ENCODE measurements at places on chromosomes 16 and 17.

GRCh38 chr17:51685287-51685909 lies 425.1 kb downstream of the UTP18 start:
- DNase-seq, result no peak

DNA sequence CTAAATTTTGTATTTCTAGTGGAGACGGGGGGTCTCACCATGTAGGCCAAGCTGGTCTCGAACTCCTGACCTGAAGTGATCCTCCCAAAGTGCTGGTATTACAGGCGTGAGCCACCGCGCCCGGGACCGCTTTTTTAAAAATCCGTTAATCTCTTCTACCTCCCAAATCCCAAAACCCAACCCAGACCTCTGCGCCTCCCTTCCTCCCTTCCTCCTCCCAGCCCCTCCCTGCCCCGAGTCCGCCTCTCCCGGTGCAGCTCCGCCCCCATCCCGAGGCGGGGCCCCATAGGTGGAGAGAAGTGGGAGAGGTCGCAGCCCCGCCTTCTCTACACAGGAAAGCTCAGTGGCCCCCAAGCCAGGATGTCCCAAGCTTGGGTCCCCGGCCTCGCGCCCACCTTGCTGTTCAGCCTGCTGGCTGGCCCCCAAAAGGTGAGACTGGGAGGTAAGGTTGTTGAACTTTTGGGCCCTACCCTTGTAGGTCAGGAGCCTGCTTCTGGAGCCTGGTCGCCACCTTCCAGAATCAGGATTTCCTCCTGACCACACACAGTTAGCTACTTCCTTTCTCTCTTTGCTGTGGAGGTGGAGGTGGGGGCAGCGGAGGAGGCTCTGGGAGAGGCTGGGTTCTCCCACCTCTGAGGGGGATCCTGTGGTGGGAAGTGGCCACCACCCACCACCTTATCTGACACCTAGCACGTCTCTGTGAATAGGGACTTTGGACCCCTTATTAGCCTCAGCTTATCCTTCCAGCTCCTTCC lies at the start of gene TMEM92:
TSS of gene TMEM92 (plus strand) at position 325 of the 755 bp plus-strand sequence. CDS start at position 361, 36 bp downstream.
- DNase-seq, result peak; percentile 26

DNA sequence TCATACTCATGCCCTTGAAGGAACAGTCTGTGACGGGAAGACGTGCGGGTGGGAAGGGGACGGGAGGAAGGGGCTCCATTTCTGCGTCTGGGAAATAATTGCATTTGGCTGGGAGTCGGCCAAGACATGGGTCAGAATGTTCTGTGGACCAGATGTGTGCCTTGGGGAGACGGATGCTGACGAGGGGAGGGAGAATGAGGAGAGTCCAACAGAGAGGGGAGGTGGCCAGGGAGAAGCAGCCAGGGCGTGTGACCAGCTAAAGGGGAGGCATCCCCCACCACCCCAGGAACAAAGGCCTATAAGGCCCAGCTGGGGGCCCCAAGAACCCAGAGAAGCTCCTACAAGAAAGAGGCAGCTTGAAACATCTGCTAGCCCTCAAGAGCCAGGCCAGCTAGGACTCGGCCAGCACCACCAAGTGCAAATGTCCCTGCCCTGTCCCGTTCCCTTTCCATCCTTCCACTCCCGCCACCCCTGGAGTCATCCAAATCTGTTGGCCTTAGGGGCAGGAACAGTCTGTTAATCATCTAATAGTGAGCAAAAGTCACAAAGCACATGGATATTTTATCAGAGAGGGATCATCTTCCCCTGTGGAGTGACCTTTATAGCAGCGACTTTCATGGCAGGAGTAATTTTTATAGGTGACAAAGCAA lies 42.5 kb upstream of the BCO1 start:
- no peak for DNase-seq

DNA sequence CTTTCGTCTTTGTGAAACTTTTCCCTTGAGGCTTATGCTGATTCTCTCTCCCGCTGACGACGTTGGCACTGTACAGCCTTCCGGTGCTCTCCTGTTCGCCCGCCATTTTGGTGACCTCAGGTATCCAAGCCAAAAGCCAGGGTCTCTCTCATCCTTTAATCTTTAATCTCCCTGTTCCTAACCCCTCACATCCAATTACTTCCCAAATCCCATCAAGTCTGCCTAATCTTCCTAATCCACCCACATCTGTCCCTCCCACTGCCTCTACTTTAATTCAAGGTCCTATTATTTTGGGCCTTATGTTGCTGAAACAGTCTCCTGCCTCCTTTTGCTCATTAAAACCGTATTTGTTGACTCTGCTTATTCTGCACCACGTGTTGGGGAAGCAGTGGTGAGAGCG lies 7.3 kb downstream of the WRAP53 start:
- DNase-seq, result no peak

GRCh38 chr17:48322060-48322459 lies 108.0 kb downstream of the SKAP1 start:
- DNase-seq, result no peak

GRCh38 chr17:77733576-77734296 lies 224.8 kb upstream of the TNRC6C start:
- no peak for DNase-seq

DNA sequence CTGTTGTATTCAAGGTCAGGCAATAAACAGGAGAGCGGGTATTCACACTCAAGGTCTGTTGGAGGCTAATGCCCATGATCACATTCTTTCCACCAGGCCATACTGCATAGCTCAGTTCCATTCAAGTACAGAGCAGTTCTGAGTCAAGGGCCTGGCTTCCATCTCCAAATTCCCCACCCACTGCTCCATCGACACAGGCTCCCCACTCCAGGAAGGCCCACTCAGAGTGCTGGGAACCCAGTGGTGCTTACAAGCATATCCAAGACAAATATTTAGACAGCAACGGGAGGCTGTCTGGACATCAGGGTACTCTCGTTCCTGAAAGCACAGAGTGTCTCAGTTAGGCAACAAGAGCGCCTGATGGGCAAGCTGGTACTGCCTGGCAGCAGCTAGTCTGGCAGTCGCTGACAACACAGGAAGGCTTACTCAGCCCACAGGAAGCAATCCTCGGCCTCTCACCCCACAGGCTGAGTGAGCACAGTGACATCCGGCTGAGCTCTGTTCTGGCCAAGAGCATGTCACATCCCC lies 40.9 kb downstream of the RFFL start:
- no peak for DNase-seq

- DNase-seq, result no peak
Observed at GRCh38 chr16:23987443-23987842, 151.7 kb downstream of the PRKCB start.

DNA sequence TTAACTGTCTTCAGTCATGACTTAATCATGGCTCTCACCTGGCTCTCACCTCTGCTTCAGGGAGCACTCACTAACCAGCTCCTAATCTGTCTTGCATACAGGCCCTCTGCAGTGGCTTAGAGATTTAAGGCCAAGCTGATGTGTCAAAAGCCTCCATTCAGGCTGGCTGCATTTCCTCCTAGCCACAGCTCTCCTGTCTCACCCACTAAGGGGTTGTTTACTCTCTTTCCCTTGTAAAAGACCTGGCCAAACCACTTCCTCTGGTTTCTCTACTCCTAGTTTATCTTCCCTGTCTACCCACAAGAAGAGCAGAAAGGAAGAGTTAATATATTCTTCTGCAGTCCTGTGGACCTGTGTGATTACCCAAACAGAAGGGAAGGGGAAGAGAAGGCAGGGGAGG lies 9.3 kb upstream of the ASIC2 start:
- DNase-seq, result no peak

GRCh38 chr16:56532714-56533113 lies 12.9 kb upstream of the BBS2 start:
- DNase-seq, result no peak

DNA sequence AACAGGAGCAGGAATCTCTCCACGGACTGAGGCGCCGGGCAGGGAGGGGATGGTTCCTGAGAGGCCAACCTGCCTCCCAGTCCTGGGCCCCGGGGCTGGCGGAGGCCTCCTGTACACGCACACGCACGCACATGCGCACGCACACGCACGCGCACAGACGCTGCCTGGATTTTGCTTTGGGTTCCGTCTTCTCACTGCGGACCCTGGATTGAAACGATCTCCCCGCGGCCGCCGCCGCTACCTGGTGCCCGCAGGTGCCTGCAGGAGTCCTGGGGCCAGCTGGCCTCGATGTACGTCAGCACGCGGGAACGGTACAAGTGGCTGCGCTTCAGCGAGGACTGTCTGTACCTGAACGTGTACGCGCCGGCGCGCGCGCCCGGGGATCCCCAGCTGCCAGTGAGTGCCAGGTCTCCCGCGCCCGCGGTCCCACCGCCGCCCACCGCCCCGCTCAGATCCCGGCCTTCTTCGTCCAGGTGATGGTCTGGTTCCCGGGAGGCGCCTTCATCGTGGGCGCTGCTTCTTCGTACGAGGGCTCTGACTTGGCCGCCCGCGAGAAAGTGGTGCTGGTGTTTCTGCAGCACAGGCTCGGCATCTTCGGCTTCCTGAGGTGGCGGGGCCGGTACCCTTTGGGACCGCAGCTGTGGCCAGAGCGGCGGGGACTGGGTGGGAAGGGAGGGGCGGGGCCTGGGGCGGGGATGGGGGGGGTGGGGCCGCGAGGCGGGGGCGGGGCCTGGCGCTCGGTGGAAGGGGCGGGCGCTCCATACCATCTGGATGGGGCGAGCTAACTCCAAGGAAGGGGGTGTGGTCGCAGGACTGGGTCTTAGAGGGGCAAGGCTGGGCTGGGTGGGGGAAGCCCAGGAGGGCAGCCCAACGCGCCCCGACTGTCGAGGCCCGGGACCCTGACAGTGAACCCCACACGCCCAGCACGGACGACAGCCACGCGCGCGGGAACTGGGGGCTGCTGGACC lies 12.3 kb downstream of the CES4A start:
- DNase-seq, result peak; percentile 36

GRCh38 chr17:72511242-72511641 lies 390.4 kb downstream of the SOX9 start:
- DNase-seq, result no peak

DNA sequence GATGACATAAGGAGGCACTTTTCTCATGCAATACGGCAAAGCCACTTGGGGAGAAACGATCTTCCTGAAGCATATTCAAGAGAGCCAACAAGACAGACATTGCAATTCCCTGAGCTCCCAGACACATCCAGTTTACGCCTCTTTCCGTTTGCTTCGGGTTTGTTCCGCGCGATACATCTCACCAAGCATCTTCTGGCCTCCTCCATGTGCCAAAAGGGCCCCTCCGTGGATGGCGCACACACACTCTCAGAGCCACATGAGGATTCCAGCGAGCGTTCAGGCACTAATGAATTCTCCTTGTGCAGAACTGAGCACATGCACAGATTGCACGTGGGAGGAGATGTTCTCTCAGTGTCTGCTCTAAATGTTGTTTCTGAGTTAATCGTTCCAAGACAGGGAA lies 146.7 kb upstream of the SHISA6 start:
- DNase-seq, result no peak

GRCh38 chr16:70468776-70469525 lies 14.6 kb downstream of the FCSK start:
- no peak for DNase-seq

DNA sequence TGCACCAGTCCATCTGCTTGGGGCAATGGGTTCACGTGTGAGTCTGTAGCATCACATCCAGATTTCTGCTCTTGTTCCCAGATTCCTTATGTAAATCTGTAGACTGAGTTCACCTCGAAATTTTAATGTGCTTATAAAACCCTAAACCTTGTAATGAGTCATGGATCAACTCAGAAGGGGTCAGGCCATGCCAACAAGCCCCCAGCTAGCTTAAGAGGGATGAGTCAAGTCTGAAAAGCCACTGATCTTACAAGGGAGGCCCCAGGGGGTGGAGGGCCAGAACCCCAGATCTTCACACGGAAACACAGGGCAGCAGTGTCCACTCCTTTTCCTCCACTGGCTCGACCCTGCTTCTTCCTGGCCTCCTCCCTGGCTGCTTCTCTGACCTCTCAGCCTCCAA lies 399.1 kb upstream of the CDH5 start:
- DNase-seq, result peak; percentile 7

DNA sequence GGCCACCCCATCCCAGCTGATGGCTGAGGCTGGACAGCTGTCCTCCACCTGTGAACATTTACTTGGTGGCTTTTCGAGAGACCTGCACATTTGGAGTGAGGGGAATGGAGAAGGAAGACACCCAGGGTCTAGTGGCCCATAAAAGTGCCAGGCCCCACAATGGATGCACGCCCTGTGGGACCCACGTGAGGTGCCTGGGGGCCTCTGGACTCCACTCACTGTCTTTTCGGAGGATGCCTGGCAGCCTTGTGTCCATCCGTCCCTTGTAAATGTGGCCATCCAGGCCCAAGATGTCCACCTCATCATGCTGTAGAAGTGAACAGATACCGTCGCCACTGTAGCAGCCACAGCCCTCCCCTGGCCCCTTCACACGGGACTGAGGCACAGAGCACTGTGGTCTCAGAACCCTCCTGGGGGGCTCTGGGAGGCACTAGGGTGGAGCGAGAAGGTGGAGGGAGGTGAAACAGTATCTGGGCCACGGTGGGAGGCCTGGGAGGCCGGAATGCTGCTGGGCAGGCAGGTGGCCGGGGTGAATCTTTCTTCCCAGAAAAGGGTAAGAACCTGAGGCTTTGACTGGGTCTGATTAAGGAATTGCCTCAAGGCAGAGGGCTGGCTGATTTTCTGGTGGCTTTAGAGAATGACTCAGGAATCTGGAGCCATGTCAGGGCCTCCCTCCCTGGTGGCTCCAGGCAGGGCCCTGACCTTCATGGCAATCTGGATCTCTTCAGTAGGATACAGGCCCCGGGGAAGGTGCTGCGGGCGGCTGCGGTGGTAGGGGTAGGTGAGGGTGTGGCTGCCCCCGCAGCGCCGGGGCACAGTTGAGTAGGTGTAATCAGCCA lies 11.5 kb downstream of the UBALD2 start:
- DNase-seq, result no peak

- DNase-seq, result no peak
Observed at GRCh38 chr17:21176773-21177395, 37.1 kb downstream of the TMEM11 start.

DNA sequence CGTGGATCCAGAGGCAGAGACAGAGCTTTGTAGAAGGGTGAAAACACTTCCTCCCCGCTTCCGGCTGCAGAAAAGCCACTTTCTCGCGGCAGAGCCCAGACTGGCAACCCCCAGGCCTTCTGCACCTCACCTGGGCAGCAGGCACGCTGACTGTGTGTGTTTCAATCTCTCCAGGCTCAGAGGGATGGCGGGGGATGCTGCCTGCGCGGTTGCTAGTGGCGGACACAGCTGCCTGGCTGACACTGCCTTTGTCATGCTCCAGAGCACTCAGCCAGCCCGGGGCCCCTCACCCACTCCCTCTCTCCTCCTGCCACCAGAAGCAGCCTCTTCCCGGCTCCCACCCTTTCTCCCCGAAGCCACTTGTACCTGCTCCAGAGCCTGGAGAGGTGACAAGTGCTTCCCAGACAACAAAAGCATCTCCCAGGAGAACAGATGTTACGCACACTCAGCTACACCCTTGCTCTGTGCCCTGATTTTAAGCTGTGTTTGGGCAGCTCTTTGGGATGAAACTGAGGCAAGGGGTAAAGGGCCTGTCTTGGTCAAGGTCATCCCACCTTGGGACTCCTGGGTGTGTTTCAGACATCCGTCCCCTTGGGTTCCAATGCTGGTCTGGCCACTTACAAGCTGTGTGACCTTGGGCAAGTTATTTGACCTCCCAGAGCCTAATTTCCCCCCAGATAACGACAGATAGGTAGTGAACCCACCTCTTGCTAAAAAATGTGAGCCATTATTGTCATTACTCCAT lies 9.2 kb upstream of the GLIS2 start:
- no peak for DNase-seq

- DNase-seq, result no peak
Observed at GRCh38 chr16:84068041-84068440, 25.4 kb upstream of the SLC38A8 start.

Data from LoVo (cell line).